ENCODE measurements at places on chromosomes 13 and 19. TPM values are rescaled to one million over a fixed set of nuclear protein-coding genes. Genes with fewer than 3 reads are reported as not detected.
A peak's percentile ranks its signal among the peaks of the same experiment; 100 is the strongest.

DNA sequence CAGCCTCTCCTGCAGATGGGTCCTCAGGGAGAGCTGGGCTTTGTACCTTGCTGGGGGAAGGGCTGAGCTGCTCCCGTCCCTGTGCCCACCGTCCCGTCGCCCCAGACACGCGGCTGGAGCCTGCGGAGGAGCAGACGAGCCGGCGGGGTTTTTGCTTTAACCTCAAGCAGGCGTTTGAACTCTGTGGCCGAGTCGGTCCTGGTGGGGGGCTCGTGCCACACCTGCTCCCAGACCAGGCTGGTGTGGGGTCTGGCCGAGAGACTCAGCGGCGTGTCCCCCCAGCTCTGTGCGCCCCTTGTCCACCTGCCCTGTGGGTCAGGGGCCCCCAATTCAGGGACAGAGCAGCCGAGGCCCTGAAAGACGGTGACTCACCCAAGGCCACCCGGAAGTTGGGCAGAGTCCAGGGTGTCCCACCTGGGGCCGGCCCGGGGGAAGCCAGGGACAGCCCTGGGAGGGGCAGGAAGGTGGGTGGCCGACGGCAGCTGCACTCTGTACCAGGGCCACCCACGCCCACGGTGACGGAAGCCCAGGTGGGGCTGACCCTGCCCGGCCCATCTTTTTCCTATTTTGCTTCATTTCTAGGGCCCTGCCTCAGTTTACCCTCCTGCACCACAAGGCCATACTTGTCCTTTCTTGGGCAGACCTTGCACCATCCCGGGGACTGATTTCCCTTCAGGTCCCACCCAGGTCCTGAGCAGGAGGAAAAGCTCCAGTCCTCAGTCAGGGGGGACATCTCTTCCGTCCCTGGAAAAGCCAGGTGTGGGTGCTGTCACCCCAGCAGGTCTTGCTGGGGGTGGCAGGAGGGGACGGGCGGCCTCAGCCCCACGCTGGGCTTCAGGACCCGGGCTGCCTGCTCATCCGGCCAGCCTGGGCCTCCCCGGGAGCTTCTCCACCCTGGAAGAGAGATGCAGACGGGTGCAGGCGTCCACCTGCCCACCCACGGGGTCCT is 5.3 kb downstream of the EFNA2 start:
- no peak for DNase-seq

GRCh38 chr13:86974251-86974994 is 696.7 kb upstream of the SLITRK5 start:
- DNase-seq: no peak

GRCh38 chr13:49791315-49791710 is 1.2 kb downstream of the KPNA3 start:
- DNase-seq: no peak

DNA sequence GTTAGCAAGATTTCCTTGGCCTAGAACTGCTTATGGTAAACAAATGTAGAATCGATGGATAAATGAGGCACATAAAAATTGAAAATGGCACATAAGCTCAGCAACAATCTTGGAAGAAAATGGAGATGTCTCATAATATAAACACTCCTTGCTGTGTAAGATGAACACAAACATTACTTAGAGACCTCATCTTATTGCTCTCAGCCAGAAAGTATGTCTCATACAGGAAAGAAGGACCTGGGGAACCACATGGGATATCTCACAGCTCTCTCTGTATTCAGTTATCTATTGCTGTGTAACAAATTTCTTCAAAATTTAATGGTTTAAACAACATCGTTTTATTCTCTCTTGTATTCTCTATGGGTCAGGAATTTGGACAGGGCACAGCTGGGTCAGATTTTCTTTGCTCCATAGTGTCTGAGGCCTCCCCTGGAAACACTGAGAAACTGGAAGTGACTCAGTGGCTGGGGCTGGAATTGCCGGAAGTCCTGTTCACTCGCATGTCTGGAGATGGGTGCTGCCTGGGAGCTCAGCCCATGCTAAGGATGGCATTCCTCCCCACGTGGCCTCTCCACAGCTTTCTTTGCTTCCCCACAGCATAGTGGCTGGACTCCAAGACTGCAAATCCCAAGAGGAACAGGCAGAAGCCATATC is 105.1 kb downstream of the NUFIP1 start:
- DNase-seq: no peak

- peak; percentile 17 for DNase-seq
Observed at GRCh38 chr13:100235311-100235901, 146.5 kb downstream of the PCCA start.

DNA sequence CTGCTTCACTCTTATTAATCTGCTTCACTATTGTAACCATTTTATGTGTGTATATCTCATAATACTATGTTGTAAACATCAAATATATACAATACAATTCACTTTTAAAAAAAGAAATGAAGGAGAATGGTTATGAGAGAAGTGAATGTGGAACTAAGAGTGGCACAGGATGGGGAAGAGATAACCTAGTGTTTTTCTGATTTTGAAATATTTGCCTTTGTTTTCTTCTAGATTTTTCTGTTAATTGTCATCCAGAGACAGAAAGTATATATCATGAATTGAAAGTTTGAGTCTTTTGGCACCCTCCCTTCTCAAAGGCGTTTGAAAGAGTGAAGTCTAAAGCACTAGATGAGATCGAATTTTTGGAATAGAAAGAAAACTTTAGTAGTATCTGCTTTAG is 2.8 kb downstream of the DNAJC3 start:
- DNase-seq: no peak

DNA sequence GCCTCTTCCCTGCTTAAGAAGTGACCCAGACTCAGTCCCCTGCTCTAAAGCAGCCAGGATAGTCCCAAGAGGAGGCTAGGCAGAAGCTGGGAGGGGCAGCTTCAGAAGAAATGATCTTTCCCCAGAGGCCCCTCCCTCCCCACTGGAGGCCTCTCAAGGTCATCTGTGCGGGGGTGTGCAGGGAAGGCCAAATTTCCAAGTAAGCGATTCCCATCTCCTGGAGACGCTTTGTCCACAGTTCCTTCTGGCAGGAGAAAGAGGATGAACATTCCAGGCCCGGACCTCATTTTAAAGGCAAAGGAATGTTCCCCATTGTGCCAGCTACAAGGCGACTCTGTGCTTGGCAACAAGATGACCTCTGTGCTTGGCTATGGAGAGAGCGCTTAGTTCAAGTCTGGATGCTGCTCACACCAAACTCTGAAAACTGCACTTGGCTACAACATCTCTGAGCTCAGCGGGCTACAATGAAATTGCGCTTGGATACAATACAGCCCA is 23.5 kb downstream of the COL5A3 start:
- no peak for DNase-seq

- no peak for DNase-seq
Observed at GRCh38 chr19:30311911-30312310, 60.3 kb upstream of the ZNF536 start.

DNA sequence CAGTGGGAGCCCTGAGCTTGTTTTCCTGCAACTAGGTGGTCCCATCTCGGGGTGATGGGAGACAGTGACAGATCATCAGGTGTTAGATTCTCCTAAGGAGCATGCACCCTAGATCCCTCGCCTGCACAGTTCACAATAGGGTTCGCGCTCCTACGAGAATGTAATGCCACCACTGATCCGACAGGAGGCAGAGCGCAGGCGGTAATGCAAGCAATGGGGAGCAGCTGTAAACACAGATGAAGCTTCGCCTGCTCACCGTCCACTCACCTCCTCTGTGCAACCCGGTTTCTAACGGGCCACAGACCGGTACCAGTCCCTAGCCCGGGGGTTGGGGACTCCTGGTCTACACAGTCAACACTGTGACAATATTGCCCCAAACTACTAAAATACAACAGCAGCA is 38.8 kb downstream of the CARD8 start:
- DNase-seq: no peak

- DNase-seq: no peak
Observed at GRCh38 chr13:110332750-110333149, 25.7 kb downstream of the COL4A2 start.

DNA sequence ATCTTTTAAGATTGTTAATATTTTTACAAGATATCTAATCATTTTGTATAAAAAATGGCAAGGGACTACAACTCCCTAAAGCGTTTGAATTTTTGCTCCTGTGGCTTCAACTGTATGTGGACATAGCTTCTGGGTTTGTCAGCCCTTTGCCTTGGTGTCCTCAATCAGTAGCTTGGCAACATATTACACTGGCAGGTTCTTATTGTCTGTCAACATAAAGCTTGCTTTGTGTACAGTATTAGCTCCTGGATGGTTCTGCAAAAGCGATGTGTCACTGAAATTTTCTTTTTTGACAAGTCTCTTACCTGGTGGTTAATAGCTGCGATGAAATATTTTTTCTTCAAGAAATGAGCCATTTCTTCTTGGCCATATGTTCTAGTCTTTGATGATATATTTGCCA is 190.0 kb downstream of the HS6ST3 start:
- DNase-seq: no peak

DNA sequence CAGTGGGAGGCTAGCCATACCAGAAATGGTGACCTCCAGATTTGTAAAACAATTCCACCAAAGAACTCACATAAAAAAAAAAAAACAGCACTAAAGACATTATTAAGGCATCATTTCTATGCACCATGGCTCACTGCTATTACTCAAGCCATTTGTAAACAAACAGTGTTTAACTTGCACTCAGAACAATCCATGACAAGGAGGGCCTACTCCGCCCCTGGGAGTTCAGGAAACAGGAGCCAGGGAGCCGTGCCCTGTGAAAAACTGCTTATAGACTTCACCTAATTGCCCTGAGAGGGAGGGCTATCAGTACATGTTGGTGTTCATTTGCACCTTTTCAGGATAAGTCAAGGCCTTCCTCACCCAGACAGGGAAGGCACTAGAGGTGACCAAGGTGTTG is 103.2 kb downstream of the ZNF429 start:
- DNase-seq: no peak

DNA sequence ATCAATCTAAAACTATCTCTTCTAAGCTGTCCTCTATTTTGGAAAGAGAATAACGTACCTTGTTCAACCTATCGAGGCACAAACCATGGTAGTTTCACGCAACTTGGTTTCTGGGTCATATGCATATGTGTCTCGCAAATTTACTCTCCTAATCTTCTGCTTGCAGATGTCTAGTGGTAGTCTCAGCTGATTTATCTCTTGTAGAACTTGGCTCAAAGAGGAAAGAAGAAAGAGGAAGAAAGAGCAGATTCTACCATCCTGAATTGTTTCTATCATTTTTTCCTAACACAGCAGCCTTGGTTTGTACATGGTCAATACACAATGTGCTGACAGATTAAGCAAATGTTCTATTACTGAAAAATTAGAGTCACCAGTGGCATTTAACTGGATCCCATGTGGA is 282.3 kb downstream of the SPRY2 start:
- no peak for DNase-seq

DNA sequence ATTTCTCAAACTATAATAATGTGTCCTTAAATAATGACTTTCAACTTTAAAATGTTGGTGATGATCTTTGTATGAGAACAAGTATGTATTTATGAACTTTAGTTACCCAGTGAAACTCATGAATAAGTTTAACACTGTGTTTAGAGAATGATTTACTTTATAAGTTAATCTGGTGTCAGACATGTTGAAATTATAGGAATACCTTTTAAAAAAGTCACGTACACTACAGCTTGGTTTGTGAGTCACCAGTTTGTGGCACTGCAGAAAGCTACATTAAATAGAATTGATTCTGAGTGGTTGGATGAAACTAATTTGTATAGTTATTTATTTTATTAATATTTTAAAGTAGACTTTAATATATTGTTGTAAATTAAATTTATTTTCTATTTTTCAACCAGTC is 1366.2 kb upstream of the PCDH20 start:
- no peak for DNase-seq

- DNase-seq: no peak
Observed at GRCh38 chr13:48579165-48579918, 46.5 kb upstream of the RCBTB2 start.

DNA sequence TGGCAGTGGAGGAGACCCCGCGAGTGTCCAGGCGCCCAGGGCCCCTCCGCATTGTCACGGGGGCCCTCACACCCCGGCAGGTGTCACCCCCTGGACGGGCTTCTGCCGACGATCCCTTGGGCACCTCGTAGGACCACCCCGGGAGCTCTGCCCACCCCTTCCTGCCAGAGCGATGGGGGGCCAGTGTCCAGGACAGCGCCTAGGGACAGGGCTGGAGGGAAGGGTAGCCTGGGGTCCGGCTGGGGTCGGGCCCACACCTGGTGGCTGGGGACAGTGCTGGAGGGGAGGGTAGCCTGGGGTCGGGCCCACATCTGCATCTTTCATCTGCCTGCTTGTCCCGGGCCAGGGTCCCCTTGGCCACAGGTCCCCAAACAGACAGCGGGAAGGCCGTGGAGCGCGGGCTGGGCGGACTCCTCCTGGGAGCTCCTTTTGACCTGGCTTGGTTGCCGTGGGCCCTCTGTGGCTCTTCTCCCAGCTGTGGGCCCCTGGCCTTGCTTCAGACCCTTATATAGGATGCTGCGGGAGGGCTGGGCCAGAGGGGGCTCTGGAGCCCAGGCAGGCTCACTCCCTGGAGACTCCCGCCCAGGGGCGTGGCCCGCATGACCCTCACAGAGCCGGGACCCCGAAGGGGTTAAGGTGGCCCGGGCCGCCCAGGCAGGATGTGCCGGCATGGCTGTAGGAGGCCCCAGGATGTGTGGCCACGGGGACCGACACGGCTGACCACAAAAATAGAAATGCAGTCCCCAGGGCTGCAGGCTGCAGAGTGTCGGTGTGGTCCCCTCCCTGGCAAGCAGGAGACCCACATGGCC is 74.1 kb upstream of the MCF2L start:
- DNase-seq: no peak

GRCh38 chr19:57615346-57615745 is 1.3 kb downstream of the ZNF134 start:
- DNase-seq: no peak

DNA sequence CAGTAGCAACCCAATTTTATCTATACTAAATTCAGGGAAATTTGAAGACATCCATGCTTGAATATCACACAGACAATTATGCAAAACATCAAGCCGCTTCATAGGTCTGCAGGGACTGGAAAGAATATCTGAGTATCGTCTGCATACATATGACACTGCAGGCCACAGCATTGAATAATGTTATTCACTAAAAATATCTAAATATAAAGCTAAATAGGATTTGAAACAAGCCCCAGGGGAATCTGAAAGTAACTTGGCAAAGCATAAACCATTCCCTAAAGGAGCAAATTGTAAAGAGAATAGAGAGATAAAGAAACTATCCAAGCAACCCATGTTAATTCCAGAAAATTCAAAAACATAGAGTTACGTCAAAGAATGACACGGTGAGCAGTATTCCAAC is 1251.0 kb downstream of the PCDH17 start:
- DNase-seq: peak; percentile 14

GRCh38 chr13:108155185-108156106 is 59.9 kb downstream of the LIG4 start:
- no peak for DNase-seq

GRCh38 chr13:101569807-101570206 is 117.3 kb downstream of the ITGBL1 start:
- no peak for DNase-seq

The CACNG6 gene
- not detected for polyA plus RNA-seq

The MEDAG gene
- polyA plus RNA-seq: 12.7 TPM

The SLC25A41 gene
- polyA plus RNA-seq: 1.0 TPM

The ZNF560 gene
- 0.08 TPM for polyA plus RNA-seq

The CGB1 gene
- not detected for polyA plus RNA-seq

The GRIK5 gene
- polyA plus RNA-seq: 8.6 TPM

The RNF113B gene
- polyA plus RNA-seq: not detected

The NBEA gene
- polyA plus RNA-seq: 16.9 TPM

The FBXO27 gene
- 8.8 TPM for polyA plus RNA-seq

Measured in urinary bladder (tissue), 4 donors.